ENCODE measurements at places on chromosomes 1 and 21.

GRCh38 chr1:244731651-244732050 lies 78.7 kb downstream of the DESI2 start:
- DNase-seq, result no peak

DNA sequence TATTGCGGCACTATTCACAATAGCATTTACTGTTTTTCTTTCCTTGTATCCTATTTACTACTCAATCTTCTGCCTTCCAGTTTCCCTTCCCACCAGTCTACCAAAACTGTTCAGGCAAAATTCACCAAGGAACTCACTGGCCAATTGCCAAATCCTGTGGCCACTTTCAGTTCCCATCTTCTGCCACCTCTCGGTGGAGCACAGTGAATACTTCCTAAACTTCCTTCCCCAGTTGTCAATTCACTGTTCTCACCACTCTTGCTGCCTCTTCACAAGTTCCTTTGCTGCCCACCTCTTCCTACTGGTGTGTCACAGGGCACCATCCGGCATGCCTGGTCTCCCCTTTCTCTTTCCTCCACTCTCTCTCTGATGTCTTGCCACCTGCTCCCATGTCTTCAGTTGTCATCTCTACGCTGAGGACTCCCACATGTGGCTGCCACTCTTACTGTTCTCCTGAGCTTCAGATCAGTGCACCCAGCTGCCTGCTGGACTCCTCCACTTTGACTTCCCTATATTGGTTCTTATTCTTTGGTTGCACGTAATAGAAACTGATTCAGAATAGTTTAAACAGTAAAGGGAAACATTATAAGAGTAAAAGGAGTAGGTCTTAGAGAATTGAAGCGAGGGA lies 114.4 kb downstream of the PIK3R3 start:
- no peak for DNase-seq

GRCh38 chr1:200243042-200243437 lies 166.8 kb downstream of the ZNF281 start:
- peak; percentile 42 for DNase-seq

- no peak for DNase-seq
Measured at GRCh38 chr1:237018896-237019295, 14.7 kb upstream of the MT1HL1 start.

- no peak for DNase-seq
Measured at GRCh38 chr1:38926091-38926490, 15.5 kb downstream of the RHBDL2 start.

GRCh38 chr1:20017741-20018140 lies 38.3 kb upstream of the PLA2G2A start:
- no peak for DNase-seq

DNA sequence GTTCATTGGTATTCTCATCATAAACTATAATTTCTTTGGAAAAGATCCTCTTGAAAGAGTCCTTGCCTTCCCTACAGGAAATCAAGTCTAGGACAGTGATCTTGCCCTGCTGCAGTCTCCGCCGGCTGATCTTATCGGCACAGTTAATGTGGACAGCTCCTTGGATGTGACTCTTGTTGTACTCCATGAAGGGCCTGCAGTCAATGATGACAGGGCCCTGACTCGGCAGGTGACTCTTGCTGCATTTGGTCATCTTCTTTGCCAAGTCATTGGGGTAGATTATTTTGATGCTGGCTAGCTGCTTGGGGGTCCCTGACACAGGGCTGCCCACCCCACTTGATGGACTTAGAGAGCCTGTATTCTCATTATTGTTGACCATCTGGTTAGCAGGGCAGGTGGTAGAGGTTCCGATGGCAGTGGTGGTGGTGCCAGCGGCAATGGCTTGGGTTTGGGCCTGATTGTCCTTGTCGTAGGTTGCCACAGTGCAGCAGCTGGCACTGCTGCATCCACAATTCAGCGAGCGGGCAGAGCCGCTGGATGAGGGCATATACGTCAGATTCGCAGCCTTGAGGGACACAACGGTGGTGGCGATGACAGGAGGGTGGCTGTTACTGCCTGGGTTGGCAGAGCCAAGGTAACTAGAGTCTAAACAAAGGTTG lies 2.7 kb downstream of the DUSP10 start:
- no peak for DNase-seq

DNA sequence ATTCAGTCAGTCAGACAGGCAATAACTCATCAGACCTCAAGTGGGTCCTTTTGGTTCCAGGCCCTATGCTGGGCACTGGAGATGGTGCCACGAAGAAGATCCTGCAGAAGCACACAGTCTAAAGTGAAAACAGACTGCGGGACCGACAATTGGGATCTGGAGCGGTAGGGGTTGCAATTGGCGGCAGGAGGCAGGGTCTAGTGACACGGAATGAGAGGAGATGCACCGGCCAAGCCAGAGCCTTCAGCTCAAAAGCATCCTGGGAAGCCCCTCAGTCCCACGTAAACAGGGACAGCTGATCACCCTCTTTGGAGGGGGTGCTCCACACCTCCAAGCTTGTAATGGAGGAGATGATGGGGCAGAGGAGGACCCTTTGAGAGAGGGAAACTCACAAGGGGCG lies 56.2 kb downstream of the KLHDC7A start:
- DNase-seq, result no peak

DNA sequence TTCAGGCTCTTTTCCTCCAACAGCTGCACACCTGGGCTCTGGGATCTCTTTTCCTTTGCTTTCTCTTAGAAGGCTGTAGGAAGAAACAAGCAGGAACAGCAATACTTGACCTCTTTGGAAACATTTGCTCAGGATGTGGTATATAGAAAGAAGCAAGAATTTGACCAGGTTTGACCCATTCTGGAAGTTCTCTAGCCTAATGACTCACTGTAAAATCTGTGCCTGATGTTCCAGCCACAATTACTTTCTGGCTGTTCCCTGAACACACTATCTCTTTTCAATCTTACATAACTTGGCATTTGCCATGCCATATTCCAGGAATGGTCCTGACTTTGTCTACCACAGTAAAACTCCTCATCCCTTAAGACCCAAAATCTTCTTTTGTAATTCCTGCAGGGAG lies 419.9 kb upstream of the DAB1 start:
- DNase-seq, result no peak

- no peak for DNase-seq
Measured at GRCh38 chr1:97308131-97308530, 586.5 kb downstream of the PTBP2 start.

GRCh38 chr1:84742653-84743052 lies 52.4 kb upstream of the SSX2IP start:
- no peak for DNase-seq

- DNase-seq, result no peak
Measured at GRCh38 chr1:48775831-48776392, 779 bp downstream of the BEND5 start.

- DNase-seq, result no peak
Measured at GRCh38 chr1:32232558-32233304, 10.5 kb downstream of the EIF3I start.

GRCh38 chr1:230187290-230187689 lies 120.3 kb downstream of the GALNT2 start:
- DNase-seq, result no peak

- peak; percentile 83 for DNase-seq
Measured at GRCh38 chr1:98210064-98210463, 289.2 kb upstream of the DPYD start.

GRCh38 chr1:225999912-226000337 lies 782 bp upstream of the SDE2 start:
- DNase-seq, result no peak

GRCh38 chr21:14846621-14847020 lies 218.2 kb downstream of the NRIP1 start:
- DNase-seq, result no peak

GRCh38 chr1:177645491-177646190 lies 324.2 kb downstream of the SEC16B start:
- DNase-seq, result no peak

DNA sequence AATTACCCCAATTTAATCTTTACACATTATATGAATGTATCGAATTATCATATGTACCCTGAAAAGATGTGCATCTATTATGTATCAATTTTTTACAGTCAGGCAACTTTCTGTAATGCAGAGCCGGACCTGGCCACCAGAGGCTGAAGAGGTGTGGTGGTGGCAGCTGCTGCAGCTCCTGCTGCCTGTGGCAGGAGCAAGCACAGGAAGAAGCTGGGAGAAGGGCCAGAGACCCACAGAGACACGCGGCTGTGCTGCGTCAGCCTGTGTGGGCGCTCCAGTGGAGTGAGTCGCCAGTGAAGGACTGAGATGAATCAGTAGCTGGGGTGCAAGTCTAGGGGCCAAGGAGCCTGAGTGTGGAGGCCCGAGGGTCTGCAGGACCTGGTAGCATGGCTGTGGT lies 74.3 kb upstream of the COG2 start:
- no peak for DNase-seq

GRCh38 chr1:30034627-30035521 lies 688.5 kb downstream of the MATN1 start:
- DNase-seq, result peak; percentile 36

DNA sequence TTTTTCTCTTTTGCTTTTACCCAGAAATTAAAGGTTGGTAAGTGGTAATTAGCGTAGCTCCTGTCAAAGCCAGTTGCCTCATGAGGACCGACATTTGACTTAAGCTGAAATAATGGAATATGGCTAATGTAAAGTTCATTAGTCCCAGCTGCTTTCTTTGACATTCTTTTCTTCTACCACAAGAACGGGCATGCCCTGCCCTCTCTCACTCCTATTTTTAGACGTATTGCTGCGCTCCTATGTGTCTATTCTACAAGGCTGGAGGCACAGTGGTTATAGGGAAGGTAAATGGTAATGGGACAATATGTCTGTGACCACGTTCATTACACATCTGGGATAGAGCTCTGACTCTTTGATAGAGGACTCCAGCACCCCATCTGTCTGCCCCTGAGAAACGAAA lies 6.8 kb downstream of the CORT start:
- DNase-seq, result no peak

GRCh38 chr1:9351654-9352271 lies 59.1 kb downstream of the SPSB1 start:
- no peak for DNase-seq
